Cortex of kidney (tissue), 1 donor: ENCODE measurements at places on chromosomes 5 and 9.

- DNase-seq = no peak
Observed at GRCh38 chr9:94805585-94805984, 79.1 kb downstream of the AOPEP start.

- no peak for DNase-seq
Observed at GRCh38 chr5:151772029-151772845, 483 bp downstream of the G3BP1 start.

GRCh38 chr9:124794902-124795491 is 18.1 kb downstream of the OLFML2A start:
- no peak for DNase-seq

DNA sequence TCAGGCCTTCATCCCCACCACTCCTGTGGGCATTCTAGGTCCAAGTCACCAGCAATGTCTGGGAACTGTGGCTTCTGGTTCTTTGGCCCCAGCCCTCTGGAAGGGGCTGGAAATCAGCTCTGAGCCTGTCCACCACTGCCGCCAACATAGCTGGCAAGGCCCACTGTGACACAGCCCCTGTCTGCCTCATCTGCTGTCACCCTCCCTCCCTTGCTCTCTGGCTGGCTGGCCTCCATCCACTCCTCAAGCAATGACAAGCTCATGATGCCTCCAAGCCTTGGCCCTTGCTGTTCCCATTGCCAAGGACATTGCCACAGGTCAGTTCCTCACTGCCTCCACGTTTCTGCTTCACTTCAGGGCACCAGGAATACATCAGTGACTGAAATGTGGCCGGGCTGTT is 93.7 kb downstream of the LHX2 start:
- DNase-seq = no peak

- no peak for DNase-seq
Observed at GRCh38 chr9:18492612-18493011, 18.7 kb downstream of the ADAMTSL1 start.

DNA sequence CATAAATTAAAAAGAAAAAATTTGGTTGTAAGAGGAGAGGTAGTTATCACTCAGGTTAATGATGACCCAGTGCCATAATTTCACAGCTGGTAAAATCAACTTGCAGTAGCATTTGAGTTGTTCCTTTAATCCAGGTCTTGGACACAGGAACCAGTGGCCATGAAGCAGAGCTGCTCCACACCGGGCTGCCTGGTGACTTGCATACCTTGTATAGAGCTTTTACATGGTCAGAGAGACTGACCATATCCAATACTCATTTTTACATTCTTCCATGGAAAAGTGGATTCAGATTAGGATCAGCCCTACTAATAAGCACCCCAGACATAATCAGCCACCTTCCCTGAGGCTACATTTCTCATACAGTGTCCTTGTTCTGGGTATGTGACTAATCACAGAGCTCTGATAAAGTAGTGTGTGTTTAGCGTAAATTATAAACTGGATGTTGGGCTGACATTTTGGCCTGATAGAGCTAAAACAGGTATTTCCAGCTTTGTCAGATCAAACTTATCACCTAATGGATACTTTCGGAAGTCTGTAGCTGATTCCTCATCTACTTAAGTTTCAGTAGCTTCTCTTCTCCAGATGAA is 77.0 kb upstream of the ZSWIM6 start:
- no peak for DNase-seq

DNA sequence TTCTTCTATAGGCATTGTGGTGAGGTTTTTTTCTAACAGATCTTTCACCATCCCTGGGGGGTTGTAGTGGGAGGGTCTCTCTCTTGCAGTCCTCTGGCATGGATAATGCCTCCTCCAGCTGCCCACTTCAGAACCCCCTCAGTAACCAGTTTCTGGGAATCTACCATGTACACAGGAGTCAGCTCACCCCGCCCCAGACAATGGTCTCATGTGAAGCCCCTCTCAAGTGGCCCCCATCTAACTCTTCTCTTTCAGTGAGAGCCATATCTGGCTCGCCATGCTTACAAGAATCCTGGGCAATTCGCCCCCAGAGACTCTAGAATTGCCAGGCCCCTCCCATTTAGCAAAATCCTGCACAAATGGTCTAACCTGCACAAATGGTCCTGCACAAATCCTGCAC is 144.4 kb upstream of the FSTL4 start:
- DNase-seq = no peak

GRCh38 chr9:14547245-14548060 is 145.8 kb downstream of the ZDHHC21 start:
- no peak for DNase-seq

DNA sequence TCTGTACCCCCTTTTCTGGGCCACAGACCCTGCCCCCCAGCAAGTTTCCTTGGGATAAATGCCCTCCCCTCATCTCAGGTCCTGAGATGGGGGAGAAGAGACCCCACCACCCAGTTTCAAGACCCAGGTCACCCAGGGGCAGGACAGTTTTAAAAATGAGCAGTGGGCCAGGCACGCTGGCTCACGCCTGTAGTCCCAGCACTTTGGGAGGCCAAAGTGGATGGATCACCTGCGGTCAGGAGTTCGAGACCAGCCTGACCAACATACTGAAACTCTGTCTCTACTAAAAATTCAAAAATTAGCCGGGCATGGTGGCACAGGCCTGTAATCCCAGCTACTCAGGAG is 6.1 kb downstream of the PTGES2 start:
- DNase-seq = no peak

DNA sequence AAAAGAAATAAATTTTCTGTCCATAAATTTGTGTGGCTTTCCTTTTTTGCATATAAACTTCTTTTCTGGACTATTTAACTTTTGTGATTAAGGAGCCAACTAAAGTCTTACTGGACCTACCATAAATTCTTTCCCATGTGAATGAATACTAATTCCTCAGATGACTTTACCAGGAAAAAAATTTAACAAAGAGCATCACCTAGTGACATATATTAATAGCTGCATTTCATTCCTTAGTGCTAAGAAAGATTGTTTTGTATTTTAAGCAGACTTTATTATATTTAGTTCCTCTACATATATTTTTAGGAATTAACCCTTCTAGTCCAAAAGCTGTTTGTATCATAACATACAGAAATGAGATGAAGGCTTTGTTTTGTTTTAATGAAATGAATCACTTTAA is 64.4 kb downstream of the C9orf85 start:
- DNase-seq = no peak

DNA sequence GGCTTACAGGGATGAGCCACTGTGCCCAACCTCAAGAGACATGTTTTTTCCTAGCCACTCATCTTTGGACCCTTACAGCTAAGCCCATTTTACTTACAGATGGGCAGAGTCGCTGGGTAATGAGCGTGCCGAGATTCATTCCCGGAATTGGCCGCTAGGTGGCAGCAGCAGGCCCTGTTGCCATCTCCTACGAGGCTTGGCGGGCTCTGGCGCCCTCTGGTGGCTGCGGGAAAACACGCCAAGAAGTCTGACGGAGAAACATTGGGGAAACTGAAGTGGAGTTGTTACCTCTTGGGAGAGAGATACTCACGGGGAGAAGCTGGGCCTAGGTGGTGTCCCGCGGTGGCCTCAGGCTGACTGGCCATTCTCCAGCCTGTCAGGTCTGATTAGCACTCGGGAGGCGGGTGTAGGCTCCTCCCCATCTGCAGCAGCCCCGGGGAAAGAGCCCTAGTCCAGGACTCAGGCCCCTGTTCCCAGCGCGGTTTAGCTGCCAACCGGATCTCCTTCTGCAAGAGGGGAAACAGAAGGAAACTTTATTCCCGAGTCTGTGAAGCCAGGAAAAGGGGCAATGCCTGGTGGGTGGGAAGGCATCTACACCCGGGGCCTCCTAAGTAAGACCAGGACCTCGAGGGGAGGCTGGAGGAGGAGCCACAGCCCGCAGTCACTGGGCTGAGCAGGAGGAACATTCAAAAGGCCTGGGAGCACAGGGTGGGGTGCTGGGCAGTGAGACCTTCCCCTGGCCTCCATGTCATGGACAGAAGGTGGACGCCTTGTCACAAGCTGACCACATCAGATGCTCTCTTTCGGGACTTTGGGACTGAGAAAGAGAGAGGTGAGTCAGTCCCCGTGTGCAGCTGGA is 9.7 kb downstream of the PTGES2 start:
- no peak for DNase-seq

GRCh38 chr9:7186175-7186574 is 428.4 kb downstream of the KDM4C start:
- DNase-seq = no peak

DNA sequence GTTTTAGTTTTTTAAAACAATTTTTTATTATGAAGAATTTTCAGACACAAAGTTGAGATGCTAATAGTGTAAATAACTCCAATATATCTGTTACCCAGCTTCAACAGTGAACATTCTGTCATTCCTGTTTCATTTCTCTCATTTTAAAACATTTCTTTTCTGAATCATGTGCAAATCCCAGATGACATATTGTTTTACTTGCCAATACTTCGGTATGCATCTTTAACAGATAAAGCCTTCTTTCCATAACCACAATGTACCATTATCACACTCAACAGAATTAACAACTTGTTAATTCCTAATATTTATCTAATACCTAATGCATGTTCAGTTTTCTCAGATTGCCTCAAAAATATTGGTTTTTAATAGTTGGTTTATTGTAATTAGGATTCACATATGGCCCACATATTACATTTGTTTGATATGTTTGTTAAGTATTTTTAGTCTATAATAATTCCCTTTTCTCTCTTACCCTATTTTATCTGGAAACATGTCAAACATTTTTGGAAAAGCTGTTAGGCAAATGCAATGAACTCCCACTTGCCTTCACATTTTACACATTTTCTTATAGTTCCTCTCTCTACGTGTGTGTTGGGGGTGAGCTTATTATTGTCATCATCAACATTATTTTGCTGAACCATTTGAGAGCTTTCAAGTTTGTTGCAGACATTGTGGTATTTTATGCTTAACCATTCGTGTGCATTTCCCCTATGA is 58.7 kb upstream of the ANKRD55 start:
- no peak for DNase-seq

- no peak for DNase-seq
Observed at GRCh38 chr5:133420440-133421301, 191.7 kb downstream of the FSTL4 start.

DNA sequence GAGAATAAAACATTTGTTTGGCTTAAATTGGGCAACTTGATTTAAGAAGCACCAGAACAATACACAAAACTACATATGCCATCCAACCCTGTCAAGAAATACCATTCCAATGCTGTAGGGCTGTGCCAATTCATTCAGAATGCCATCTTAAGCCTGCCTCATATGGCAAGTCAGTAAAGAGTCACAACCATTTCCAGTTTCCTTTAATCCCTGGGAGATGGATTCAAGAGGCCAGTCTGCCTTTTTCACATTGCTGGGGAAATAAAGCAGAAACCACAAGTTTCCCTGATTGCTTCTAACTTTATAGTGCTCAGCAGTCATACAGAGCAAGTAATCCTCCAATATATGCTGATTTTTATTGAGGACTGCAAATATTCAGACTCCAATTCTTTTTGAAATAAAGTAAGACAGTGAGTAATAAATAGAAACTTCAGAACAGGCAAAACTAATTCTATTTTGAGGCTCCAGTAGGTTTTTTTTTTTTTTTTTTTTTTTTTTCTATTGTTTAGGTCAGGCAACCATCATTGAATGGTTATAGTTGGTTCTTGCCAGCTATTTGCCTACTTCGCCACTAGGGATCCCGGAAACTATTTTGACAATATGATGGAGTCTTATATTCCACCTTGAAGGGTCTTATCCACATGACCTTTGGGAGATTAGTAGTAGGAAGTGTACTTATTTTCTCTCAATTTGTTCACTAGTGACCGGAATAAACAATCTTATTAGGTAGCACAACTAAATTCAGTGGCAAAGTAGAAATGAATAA is 400.9 kb upstream of the MEF2C start:
- DNase-seq = no peak

- DNase-seq = no peak
Observed at GRCh38 chr9:24817756-24818155, 272.1 kb upstream of the IZUMO3 start.

DNA sequence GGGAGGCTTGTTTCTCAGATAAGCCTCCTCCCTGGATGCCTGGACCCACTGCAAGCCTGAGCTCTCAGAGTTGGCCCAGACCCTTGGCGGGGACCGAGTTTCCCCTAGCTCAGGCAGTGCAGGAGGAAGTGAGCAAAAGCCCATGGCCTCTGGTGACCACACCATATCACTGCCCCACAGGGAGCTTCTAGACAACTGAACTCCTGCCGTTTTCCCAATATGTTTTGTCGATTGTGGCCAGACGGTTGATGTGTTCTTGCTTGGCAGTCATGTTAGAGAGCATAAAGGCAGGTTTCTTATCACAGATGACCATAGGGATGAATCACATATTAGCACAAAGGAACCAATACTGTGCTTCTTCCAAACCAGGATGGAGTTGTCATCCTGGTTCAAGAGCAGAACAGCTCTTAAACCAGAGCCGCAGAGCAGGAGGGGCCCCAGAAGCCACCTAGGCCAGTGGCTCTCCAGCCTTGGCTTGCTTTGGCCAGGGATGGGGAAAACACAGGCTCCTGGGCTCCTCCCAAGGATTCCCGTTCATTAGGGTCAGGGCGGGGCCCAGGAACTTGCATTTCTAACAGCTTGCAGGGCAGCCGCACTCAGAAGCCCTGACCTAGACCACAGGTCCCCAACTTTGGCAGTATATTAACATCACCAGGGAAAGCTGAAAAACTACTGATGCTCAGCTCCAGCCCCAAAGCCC is 113.1 kb upstream of the TBC1D2 start:
- no peak for DNase-seq

GRCh38 chr5:174482607-174483024 is 241.8 kb upstream of the MSX2 start:
- no peak for DNase-seq

DNA sequence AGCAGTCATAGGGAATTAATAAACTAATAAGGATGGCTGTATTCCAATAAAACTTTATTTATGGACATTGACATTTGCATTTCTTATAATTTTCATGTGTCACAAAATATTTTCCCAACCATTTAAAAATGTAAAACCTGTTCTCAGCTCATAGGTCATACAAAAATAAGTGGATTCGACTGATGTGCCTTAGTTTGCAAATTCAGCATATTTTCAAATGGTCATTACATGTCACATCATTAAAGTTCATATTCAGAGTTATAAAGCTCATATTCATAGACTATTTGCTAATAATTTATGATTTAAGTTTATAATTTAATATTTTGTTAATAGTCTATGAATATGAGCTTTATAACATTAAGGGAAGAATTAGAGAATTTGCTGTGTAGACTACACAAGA is 166.5 kb downstream of the LPAR1 start:
- no peak for DNase-seq

DNA sequence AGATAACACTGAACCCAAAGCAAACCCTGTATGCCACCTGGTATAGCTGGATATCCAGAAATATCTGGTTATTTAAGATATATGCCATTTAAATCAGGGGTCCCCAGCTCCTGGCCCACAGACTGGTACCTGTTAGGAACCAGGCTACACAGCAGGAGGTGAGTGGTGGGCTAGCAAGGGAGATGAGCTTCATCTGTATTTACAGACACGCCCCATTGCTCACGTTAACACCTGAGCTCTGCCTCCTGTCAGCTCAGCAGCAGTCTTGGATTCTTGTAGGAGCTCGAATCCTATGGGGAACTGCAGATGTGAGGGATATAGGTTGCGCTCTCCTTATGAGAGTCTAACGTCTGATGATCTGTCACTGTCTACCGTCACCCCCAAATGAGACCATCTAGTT is 646.6 kb downstream of the TLE4 start:
- no peak for DNase-seq
